Endothelial cell (in vitro differentiated cells): ENCODE measurements at places on chromosomes 12 and 14. TPM values are rescaled to one million over a fixed set of nuclear protein-coding genes. Genes with fewer than 3 reads are reported as not detected.

Gene PNMA1
- total RNA-seq, result 32.7 TPM

- DNase-seq, result no peak
Measured at GRCh38 chr14:54803396-54803795, 99.2 kb downstream of the GCH1 start.

- peak; percentile 83 for DNase-seq
Measured at GRCh38 chr12:4030929-4031702, 157.9 kb upstream of the PARP11 start.

DNA sequence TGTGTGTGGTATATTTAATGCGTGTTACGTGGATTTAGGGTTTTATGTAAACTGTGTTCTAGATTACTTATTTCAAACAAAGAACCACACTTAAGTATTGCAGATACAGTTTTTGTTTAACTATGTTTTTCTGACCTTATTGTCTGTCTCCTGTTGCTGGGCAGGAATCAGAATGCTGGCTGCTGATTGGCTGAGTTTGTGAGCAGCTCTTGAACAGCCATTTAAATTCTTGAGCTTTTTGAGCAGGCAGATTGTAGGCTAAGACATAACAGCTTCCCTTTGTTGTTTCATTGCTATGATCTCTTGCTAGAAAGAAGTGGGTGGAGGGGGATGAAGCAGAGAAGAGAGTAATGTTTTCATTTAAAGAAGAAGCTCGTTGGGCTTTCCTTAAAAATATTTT, 52.2 kb downstream of the ATF7IP start:
- peak; percentile 73 for DNase-seq

DNA sequence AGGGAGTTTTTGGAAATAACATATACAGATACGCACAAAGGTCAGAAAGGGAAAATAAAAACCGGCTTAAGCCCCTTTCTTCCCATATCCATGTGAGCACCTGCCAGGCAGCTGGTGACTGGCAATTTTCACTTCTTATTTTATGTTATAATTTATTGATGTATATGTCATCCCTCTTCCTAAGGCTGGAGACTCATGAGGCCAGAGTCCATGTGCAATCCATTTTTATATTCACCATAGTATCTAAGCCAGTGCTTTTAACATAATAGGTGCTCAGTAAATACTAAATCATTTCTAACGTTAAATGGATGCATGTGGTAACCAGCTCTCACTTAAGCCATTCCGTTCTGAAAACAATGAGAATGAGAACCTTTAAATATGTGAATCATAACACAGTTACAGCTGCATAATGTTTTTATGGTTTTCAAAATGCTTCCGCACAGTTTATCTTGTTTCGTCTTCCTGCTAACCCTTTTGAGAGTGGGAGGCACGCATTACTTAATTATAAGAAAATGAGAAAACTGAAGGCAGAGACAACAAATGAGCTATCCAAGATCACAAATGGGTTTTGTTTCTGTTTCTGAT, 178.3 kb downstream of the CACNA1C start:
- DNase-seq, result no peak

DNA sequence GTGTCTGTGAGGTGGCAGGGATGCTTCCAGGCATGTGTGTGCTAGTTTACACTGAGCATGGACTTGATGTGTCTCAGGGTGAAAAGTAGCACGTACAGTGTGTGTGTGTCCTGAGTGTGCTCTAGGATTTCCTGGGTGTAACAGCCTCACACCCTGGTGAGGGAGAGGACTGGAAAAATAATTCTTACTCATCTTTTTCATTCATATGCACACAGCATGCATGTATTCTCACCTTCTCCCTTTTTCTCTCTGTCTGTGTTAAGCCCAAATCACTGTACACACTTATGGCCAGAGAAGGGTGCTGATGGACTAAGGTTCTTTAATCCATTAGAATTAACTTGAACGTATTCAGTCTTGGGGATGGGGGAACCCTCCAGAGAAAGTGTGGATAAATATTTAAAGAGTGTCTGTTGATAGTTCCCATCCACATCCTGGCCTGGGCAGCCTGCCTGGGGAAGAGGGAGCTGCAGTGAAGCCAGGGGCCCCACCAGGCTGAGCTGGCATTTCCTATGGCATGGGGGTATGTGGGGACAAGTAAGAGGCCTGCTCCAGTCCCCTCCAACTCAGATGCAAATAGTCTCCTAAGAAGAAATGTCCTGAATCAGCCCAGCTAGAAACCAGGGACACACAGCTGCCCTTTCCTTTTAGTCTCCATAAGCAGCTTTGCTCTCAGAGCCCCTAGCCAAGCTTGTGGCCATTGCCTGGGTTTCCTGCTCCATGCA, 1.1 kb upstream of the HOXC8 start:
- no peak for DNase-seq

Gene TUBA1A
- 924 TPM for total RNA-seq

Gene TGM1
- total RNA-seq, result 1.7 TPM

Gene FZD10
- not detected for total RNA-seq

Gene ADSS1
- 6.1 TPM for total RNA-seq

Gene GYS2
- 0.08 TPM for total RNA-seq

DNA sequence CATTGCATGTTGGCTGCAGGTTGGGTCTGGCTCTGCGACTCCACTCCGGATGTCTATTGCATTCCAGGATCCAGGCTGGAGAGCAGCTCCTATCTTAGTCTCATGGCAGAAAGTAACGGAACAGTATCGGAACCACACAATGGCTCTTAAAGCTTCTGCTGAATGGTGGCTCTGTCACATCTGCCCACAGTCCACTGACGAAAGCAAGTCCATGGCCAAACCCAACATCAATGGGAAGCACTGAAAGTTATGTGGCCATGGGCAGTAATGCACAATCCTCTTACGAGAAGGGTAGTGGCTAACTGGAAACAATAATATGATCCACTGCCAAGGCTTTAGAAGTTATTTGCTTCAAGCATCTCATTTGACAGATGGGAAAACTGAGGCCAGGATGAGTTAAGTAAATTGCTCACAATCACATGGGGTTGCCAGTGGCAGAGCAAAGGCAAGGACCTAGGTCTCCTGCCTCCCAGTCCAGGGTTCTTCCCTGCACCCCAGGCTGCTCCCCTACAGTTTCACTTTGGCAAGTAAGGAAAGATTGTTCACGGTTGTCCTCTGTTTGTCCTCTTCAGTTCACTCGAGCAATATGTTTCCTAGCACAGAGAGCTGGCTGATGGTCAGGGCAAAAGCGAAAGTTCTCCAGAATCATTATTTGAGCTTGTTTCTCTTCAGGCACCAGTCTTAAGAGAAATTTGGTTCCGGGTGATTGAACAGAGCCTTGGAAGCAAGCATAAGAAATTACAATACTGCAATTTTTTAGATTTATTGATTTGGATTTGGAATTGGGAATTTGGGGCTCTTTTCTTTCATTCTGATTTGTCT, 54.2 kb downstream of the CKAP4 start:
- DNase-seq, result no peak

Gene TMEM132C
- not detected for total RNA-seq

DNA sequence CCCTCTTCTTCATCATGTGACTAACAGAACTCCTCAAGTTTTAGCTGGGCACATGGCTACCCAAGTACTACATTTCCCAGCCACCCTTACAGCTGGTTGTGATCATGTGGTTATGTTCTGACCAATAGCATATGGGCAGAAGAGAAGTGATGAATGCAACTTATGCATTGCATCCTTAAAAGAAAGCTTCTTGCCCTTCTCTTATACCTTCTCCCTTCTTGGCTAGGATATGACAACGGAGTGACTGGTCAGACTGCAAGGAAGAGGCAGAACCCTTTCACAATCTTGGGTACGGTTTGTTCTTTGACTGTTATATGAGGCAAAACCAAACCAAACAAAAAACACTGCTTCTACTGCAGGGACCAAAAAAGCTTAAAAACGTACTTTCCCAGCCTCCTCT, 66.5 kb upstream of the MAX start:
- no peak for DNase-seq

Gene TAS2R8
- 0.44 TPM for total RNA-seq

DNA sequence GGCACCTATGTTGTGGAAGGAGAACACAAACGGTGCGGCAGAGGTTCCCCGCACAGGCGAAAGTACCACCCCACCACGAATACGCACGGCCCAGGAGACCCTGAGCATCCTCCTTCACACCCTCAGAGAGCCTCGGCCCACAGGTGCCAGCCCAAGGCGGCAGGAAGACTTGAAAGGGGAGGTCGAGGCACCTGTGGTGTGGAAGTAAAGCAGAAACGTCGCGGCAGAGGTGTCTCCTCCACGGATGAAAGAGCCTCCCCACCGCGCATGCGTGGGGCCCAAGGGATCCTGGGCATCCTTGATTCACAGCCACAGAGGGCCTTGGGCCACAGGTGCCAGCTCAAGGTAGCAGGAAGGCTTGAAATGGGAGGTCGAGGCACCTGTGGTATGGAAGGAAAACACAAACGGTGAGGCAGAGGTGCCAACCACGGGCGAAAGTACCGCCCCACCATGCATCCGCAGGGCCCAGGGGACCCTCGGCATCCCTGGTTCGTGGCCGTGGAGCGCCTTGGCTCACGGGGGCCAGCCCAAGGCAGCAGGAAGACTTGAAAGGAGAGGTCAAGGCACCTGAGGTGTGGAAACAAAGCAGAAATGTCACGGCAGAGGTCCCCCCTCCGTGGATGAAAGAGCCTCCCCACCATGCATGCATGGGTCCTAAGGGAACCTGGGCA, 380.1 kb downstream of the ALG10 start:
- no peak for DNase-seq

Gene TAS2R20
- total RNA-seq, result 1.7 TPM

- no peak for DNase-seq
Measured at GRCh38 chr14:33404054-33404453, 465.4 kb downstream of the NPAS3 start.

Gene NFKBIA
- 41.9 TPM for total RNA-seq

DNA sequence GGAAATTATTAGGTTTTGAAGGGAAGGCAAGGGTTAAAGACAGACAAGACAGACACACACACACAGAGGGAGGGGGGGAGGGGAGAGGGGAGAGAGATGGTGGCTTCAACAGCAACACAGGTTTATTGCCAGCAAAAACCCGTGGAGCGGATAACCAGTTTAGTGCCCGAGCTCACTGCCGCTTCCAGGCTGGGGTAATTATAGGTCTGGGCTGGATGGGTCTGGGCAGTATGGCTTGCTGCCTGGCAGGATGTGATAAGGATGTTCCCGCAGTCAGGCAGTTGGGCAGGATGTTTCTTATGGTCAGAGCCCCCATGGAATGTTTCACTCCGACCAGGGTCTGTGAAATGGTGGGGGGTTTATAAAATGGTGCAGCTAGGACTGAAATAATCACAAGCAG, 4.4 kb upstream of the TDRD9 start:
- DNase-seq, result peak; percentile 81

Gene COCH
- total RNA-seq, result 3.7 TPM

DNA sequence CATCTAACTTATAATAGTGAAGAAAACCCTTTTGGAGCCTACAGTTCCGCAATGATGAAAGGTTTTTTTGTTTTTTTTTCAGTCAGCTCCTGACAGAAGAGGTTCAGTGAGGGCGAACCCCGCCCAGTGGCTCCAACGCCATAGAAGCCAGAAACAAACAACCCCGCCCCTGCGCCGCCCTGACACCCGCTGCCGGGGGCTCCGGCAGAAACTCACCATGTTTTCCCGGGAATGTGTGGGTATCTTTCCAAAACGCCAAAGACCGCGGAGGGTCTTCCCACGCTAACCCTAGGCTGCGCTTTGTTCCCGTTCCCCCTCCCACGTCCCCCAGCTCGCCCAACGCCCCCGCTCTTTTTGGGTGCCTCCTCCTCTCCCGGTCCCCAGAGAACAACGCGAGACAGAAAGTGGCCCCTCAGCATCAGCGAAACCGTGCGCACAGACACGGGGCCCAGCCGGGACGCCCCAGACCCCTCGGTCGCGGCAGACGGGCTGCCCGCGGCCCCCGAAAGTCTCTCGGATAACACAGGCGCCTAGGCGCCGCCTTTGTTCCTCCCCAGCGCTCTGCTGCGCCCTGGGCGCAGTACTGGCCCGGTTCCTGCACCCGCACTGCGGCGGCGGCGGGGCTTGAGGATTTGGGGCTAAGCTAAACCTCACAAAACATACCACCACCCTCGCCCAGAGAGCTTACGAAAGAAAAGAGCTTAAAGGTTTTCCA, 522 bp downstream of the TUBA1A start:
- peak; percentile 36 for DNase-seq
